T-helper 2 cell treated with Interferon-gamma antibody and Interleukin-4, amounts not matched to agents 100 ng/mL and 5 ng/mL, for 36 hours (primary cell): ENCODE measurements at places on chromosomes 12 and 14. TPM values are rescaled to one million over a fixed set of nuclear protein-coding genes. Genes with fewer than 3 reads are reported as not detected.

The NT5DC3 gene
- 5.4 and 5.8 TPM in 2 replicates for total RNA-seq

The CISTR gene
- not detected in 2 replicates for total RNA-seq

The GSC gene
- total RNA-seq = not detected in 2 replicates

The ANO2 gene
- not detected in 2 replicates for total RNA-seq

The TBX5 gene
- total RNA-seq = not detected in 2 replicates
